ENCODE measurements at places on chromosomes 11 and 22. TPM values are rescaled to one million over a fixed set of nuclear protein-coding genes. Genes with fewer than 3 reads are reported as not detected.

OTOG gene
- not detected for total RNA-seq

INS gene
- not detected for total RNA-seq

CBX7 gene
- total RNA-seq, result 10.4 TPM

OR5AP2 gene
- not detected for total RNA-seq

MAJIN gene
- total RNA-seq, result not detected

OR2D2 gene
- 0.22 TPM for total RNA-seq

UBQLNL gene
- 0.32 TPM for total RNA-seq

MS4A6A gene
- total RNA-seq, result not detected

IL18 gene
- 62.9 TPM for total RNA-seq

CLCF1 gene
- total RNA-seq, result 39.1 TPM

SERGEF gene
- 16.8 TPM for total RNA-seq

DEUP1 gene
- total RNA-seq, result not detected

RCOR2 gene
- total RNA-seq, result 1.8 TPM

JHY gene
- 7.3 TPM for total RNA-seq

FDXACB1 gene
- 2.2 TPM for total RNA-seq

WT1 gene
- not detected for total RNA-seq

PTPMT1 gene
- total RNA-seq, result 68.7 TPM

DCDC1 gene
- total RNA-seq, result not detected

NXPE4 gene
- total RNA-seq, result not detected

HPS5 gene
- total RNA-seq, result 34.9 TPM
